ENCODE measurements at places on chromosomes 16 and 17. TPM values are rescaled to one million over a fixed set of nuclear protein-coding genes. Genes with fewer than 3 reads are reported as not detected.

- no peak overlapping the region for H3K4me3 ChIP-seq
- no peaks in the 10 kb centered on the region for H3K4me1 ChIP-seq
- DNase-seq: peak; percentile 39
- no peaks in the 10 kb centered on the region for H3K36me3 ChIP-seq
- H3K27me3 ChIP-seq: no peaks in the 10 kb centered on the region
These were observed 192.9 kb downstream of the CCDC182 start for GRCh38 chr17:57552114-57552624.

DNA sequence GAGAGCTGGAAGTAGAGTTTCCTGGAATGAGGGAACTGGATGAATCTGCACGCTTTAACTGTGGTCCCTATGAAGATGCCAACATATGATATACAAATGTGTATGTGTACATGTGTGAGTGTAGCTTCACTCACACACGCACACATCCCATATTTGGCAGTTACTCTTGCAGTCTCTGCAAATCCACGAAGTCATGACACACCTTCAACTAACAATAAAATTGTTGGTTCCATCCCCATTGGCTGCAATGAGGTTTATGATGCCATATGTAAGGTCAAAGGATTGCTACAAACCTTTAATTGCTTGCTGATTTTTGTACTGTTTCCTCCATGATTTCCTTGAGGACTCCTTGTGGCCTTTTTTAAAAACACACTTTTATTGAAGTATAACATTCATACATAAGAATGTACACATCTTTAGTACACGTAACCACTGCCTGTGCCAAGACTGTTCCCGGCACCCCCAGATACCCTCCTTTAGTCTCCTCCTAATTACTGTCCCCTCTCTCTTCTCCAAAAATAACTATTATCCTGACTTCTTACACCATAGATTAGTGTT is 22.0 kb downstream of the MYO1D start:
- no peaks in the 10 kb centered on the region for H3K27me3 ChIP-seq
- DNase-seq: no peak
- H3K4me1 ChIP-seq: peaks cover 38% of the 10 kb centered on the region
- peak overlapping the region; percentile 85 for H3K27ac ChIP-seq

GRCh38 chr16:9191274-9191850 is 99.9 kb downstream of the HAPSTR1 start:
- H3K4me3 ChIP-seq: no peak overlapping the region
- no peaks in the 10 kb centered on the region for H3K36me3 ChIP-seq
- DNase-seq: no peak
- H3K27me3 ChIP-seq: no peaks in the 10 kb centered on the region

- no peak overlapping the region for H3K4me3 ChIP-seq
- no peaks in the 10 kb centered on the region for H3K27me3 ChIP-seq
- peak; percentile 26 for DNase-seq
- H3K4me1 ChIP-seq: no peaks in the 10 kb centered on the region
- no peaks in the 10 kb centered on the region for H3K36me3 ChIP-seq
- no peak overlapping the region for H3K27ac ChIP-seq
These were observed 10.7 kb upstream of the ZNF19 start for GRCh38 chr16:71499775-71500364.

DNA sequence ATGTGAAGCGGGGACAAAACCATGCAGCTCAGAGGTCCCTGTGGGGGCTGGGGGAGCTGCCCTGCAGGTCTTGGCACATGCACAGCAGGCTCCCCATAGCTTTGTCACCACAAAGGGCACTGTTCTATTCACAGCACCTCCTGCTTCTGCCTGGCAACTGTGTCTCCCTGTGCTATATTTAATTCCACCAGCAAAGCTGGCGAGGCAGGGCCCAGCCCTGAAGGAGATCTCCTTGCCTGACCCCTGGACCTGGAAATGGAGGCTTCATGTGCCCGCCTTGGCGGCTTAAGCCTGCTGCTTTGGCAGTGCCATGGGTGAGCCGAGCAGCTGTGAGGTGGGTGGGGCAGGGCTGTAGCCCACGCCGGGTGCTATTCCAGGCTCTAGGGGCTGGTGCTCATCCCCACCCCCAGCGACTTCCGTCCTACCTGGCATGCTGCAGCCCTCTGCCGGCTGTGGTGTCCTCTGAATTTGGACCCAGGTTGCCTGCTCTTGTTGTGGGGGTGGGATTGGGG is 6.8 kb downstream of the LDHD start:
- no peak overlapping the region for H3K4me3 ChIP-seq
- H3K36me3 ChIP-seq: no peaks in the 10 kb centered on the region
- H3K27me3 ChIP-seq: no peaks in the 10 kb centered on the region
- H3K27ac ChIP-seq: peak overlapping the region; percentile 77
- DNase-seq: peak; percentile 80

DNA sequence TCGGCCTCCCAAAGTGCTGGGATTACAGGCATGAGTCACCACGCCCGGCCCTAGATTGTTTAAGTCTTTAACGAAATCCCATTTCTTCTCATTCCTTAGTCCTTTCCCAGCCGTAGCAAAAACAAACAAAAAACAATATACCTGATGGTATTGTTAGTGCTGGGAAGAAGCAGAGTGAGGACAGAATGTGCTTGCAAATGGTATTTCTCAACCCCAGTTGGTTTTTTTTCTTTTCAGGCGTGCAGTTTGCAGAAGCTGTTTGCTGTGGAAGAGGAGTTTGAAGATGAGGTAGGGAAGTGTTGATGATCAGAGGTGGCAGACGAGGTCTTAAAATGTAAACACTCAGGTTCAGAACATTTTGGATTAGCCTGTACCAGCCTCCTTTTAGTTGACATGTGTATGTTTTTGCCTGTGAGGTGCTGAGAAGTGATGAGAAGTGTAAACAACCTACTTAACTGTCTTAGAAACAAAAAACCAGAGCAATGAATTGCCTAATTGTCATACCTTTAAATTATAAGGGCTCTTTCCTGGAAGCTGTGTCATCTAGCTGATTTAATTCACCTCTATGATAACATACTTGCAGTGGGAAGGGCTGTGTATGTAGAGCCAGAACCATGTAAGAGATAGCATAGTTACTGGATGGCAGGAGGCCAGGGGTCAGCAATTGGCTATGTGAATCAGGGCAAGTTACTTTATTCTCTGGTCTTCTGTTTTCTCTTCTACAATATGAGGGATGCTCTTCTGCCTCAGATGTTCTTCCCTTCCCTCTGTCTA is 3.4 kb downstream of the HROB start:
- peaks cover 11% of the 10 kb centered on the region for H3K4me1 ChIP-seq
- no peak overlapping the region for H3K27ac ChIP-seq
- no peak overlapping the region for H3K4me3 ChIP-seq
- no peaks in the 10 kb centered on the region for H3K36me3 ChIP-seq

- H3K27ac ChIP-seq: no peak overlapping the region
- no peaks in the 10 kb centered on the region for H3K36me3 ChIP-seq
- no peaks in the 10 kb centered on the region for H3K4me1 ChIP-seq
- H3K4me3 ChIP-seq: no peak overlapping the region
- DNase-seq: no peak
- no peaks in the 10 kb centered on the region for H3K27me3 ChIP-seq
These were observed 31.0 kb upstream of the BHLHA9 start for GRCh38 chr17:1239210-1239609.

TP53TG3E gene
- not detected for total RNA-seq

TPSG1 gene
- 24.0 TPM for total RNA-seq

CA5A gene
- total RNA-seq: not detected

UBE2O gene
- total RNA-seq: 9.8 TPM

TSNAXIP1 gene
- total RNA-seq: not detected
